ENCODE measurements at places on chromosomes 13 and 19. TPM values are rescaled to one million over a fixed set of nuclear protein-coding genes. Genes with fewer than 3 reads are reported as not detected.

OSCAR gene
- not detected for total RNA-seq

CYP2S1 gene
- total RNA-seq, result 5.6 TPM

DNA sequence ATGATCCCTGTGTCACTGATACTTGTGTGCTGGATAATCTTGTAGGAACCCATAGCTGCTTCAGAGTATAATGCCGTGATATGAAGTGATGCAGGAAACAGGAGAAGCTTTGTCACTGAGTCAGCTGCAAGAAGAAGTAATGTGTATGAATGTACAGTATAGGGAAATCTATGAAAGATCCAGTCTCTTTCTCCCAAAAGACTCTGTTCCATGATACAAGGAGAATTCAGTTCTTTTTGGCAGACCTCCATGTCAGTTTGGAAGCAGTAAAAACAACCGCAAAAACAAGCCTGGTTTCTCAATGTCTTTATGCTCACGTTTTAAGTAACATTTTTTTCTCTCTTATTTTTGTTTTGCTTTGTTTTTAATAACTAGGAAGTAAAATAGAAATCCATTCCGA lies 33.9 kb downstream of the PCDH17 start:
- no peak for DNase-seq

DNA sequence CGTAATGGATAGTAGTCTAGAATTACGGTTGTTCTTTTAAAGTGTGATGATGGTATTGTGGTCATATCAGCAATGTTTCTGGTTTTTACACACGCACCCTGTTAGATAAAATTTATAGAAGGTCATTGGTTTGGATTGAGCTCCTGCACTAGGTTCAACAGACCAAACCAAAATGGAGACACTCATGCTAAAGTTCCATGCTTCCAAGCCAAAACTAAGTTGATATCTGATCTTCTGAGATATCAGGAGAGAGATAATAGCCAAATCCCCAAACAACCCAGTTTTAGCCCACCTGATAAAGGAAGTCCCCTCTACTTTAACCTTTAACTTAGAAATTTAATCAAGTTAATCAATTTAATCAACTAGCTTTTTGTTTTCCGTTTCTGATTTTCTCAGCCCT lies 1.2 kb downstream of the NOSIP start:
- no peak for DNase-seq

- no peak for DNase-seq
Measured at GRCh38 chr19:51324167-51324481, 12.7 kb downstream of the IGLON5 start.

DNA sequence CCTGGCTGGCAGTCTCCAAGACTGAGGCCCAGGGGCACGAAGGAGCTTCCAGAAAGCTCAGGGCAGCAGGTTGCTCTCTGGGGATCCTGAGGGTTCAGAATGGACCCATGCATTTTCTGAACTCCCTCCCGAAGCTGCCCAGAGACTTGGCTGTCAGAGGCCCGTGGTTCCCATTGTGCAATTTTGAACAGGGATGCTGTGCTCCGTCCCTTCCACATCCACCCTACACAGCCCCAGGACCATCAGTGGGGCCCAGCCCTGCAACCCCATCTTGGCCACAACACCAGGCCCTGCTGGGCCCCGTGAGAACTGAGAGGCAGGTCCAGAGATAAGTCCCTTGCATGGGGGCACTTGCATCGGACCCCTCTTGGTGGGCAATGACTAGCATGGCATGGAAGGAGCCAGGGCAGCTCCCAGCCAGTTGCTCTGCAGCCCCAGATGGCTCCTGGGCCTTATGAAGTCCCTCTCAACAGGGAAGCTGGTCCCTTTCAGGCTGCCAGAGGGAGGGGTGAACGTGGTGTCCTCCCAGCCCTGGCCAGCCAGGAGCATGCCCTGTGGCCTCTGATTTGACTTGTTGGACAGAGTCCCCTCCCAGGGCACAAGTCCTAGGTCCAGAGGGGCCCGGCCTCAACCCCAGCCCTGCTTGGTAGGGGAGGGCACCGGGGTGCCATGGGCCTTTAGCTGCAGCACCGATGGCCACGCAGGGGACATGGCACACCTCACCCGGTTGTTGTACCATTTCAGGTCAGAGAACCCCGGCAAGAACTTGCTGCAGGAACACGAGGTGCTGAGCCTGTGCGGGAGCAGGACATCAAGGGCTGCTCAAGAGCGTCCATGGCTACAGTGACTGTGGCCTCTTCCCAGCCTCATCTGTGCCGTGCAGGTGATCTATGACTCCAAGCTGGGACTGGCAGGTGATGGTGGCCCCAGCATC lies 17.3 kb upstream of the ZNF14 start:
- DNase-seq, result no peak

GRCh38 chr19:34502582-34503411 lies 21.2 kb downstream of the WTIP start:
- DNase-seq, result no peak

All from M059J (cell line).